Stimulated activated CD8-positive, alpha-beta memory T cell treated with anti-CD3 and anti-CD28 coated beads, Interleukin-15, amount 100 ng/mL, for 24 hours (primary cell): ENCODE measurements at places on chromosomes 5 and 9.

- DNase-seq: no peak
These were observed 441.0 kb downstream of the SPOCK1 start for GRCh38 chr5:137058089-137058488.

DNA sequence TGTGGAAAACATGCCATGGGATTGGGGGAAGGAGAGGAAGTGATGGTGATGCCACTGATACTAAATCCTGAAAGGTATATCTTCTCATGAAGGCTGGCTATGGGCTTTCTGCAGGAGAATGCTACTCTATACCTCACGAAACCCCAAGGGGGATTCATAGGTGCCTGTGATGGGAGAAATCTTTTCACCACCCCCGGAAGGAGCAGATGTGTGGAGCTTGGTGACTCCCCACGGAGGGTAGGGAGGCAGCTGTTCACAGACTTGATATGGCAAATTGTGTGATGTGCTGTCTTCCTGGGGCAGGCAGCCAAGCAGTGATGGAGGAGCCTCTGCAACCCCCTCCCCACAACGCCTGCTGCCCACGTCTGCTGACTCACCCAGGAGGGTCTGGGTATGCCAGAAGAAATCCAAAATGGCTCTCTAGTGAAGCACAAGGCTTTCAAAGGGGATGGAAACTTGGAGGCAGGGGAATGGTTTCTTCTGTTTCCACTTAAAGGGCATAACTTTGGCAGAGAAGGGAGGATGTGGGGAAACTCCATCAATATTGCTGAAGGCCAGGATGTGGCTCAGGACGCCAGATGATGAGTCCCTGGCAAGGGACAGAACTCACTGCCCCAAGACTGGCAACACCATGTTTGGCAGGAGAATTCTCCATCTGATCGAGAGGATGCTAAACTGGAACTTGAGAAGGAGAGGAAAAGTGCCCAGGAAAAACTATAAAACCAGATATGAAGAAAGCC is 188.3 kb downstream of the GABBR2 start:
- DNase-seq: no peak

- DNase-seq: no peak
These were observed 10.5 kb upstream of the CLTB start for GRCh38 chr5:176426876-176427275.

- DNase-seq: no peak
These were observed 419.7 kb downstream of the CHSY3 start for GRCh38 chr5:130323804-130324454.

DNA sequence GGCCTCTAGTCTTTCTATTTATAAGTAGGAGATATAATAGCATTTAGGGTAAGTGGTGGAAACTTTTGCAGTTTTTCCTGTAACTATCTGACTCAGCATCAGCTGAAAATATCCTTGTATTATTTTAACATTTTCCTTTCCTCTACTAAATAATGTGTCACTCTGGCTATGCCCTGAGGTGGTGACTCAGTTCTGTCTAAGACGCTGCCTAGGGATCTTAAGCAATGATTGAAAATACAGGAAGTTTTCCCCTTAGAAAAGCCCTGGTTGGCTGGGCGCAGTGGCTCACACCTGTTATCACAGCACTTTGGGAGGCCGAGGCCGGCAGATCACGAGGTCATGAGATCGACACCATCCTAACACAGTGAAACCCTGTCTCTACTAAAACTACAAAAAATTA is 9.3 kb upstream of the EDIL3 start:
- no peak for DNase-seq

- no peak for DNase-seq
These were observed 207.0 kb downstream of the MEF2C start for GRCh38 chr5:88675708-88676636.

GRCh38 chr5:154446195-154447088 is 645 bp downstream of the SAP30L start:
- peak; percentile 7 for DNase-seq
